ENCODE measurements at places on chromosomes 11 and 22.

DNA sequence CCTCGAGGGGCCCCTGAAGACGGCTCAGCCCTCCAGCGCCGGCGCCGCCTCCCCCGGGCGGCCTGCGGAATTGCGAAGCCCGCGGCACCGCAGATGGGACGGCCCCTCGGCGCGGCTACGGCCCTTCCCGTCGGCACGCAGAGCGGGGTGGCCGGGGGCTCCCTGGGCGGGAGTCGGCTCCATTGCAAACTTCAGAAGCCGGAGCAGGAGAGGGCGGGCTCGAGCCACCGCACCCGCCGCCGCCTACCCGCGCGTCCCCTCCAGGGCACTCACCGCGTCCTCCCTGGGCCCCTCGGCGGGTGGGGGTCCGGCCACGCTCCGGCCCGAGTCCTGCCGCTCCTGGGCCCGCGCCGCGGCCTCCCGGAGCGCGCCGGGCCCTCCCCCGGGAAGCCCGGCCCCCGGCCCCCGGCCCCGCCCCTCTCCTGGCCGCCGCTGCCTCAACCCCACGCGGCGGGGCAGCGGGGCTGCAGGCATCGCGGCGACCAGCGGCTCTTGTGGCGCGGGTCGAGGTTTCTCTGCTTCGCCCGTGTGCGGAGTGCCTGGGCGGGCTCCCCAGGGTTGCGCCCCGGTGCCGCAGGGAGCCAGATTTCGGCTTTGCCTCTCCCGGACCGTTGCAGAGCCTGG is at the start of gene PACSIN3:
Gene PACSIN3 (minus strand): TSS at position 359 of the 624 bp plus-strand sequence. CDS start 3,707 bp downstream, outside the sequence.
- peak; percentile 42 for DNase-seq

- no peak for DNase-seq
These were observed 11.5 kb upstream of the VPREB1 start for GRCh38 chr22:22233081-22233480.

DNA sequence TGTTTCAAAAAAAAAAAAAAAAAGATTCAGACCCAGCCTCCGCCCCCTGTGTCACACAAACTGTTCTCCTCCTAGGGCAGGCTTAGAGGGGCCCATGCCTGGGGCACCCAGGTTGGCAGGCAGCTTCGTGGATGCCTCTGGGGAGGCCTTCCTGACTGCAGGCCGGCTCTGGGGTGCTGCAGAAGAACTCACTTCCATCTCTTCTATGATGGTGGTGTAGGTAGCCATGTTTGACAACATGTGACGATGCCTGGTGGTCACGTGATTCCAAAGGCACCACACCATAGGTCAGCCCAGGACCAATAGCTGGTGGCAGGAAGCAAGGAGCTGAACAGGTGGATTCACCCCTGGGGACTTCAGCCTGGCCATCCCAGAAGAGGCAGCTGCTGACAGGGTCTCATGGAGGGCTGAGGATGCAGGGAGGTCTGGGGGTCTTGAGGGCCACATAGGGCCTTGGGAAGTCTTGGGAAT is 24.1 kb upstream of the CELSR1 start:
- DNase-seq = no peak

- no peak for DNase-seq
These were observed 30.9 kb upstream of the CARS1 start for GRCh38 chr11:3087821-3088800.

- peak; percentile 69 for DNase-seq
These were observed 26.9 kb downstream of the MICAL3 start for GRCh38 chr22:17997456-17997855.

- DNase-seq = peak; percentile 57
These were observed 29.4 kb downstream of the GRIK4 start for GRCh38 chr11:120540744-120541465.

GRCh38 chr11:45860764-45861510 is 13.7 kb downstream of the CRY2 start:
- no peak for DNase-seq

DNA sequence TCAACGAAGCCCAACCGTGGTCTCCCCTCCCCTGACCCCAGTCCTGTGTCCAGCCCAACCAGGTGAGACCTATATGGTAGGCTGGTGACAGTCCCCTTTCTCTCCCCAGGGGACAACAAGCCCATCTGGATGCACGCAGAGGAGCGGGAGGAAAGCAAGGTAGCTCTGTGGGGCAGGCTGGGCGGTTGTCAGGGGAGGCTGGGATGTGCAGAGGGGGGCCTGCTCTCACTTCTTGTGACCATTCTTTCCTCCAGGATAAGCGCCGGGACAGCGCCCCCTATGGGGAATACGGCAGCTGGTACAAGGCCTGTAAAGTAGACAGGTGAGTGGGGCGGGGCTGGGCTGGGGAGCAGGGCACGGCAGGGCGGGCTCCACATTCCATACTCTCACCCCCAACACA is 3.5 kb upstream of the RAB1B start:
- no peak for DNase-seq
